ENCODE measurements at places on chromosomes 2 and 18. TPM values are rescaled to one million over a fixed set of nuclear protein-coding genes. Genes with fewer than 3 reads are reported as not detected.

CRIM1 gene
- total RNA-seq, result 2.3 TPM

SEMA4C gene
- total RNA-seq, result 30.9 TPM

- DNase-seq, result no peak
Observed at GRCh38 chr18:79543861-79544385, 135.7 kb upstream of the CTDP1 start.

GRCh38 chr18:67600181-67601180, 84.0 kb upstream of the DSEL start:
- DNase-seq, result no peak

- DNase-seq, result no peak
Observed at GRCh38 chr2:46825231-46825938, 90.2 kb downstream of the MCFD2 start.

GRCh38 chr18:77702686-77703085, 453.0 kb downstream of the GALR1 start:
- no peak for DNase-seq

All from T-helper 17 cell (primary cell).